Foreskin keratinocyte (primary cell): ENCODE measurements at places on chromosomes 2 and 18.

GRCh38 chr2:19362755-19363473, 4.5 kb upstream of the OSR1 start:
- peak; percentile 46 for DNase-seq

- no peak for DNase-seq
Observed at GRCh38 chr2:193294371-193294770, 1099.6 kb upstream of the TMEFF2 start.

GRCh38 chr2:196183172-196183473, 11.7 kb upstream of the STK17B start:
- DNase-seq = no peak

DNA sequence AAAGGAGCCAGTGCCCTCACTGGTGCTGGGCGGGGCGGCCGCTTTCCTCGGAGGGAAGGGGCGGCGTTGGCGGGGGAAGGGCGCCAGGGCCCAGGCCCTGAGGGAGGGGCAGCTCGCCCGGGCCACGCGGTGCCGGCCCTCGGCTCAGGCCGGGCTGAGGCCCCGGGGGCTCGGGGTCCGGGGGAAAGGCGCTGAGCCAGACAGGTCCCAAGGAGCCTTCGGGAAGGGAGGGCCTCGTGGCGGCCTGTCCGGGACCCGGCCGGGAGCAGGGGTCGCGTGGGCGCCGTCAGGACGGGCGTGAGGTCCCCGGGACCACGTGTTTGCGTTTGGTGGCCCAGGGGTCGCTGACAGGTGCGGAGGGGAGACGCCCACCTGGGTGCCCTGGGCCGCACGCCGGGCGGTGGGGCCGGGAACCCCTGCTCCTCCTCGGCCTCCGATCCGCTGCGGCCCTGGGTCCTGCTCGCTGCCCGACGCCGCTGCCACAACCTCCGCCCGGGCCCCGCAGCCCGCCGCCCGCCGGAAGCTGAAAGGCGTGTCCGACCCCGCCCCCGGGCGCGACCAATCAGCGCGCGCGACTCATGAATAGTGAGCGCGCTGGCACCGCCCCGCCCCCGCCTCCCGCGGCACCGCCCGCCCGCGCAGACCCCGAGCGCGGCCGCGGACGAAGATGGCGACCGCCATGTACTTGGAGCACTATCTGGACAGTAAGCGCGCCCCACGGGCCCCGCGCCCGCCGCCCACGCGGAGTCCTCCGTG, at the start of gene ING5:
Gene ING5, plus strand, starts transcription at position 641 of the 756 bp plus-strand sequence. Its CDS starts 27 bp downstream, at position 668.
- DNase-seq = peak; percentile 80

GRCh38 chr2:44548221-44549098, 186.7 kb downstream of the CAMKMT start:
- no peak for DNase-seq

GRCh38 chr2:142596334-142597088, 281.0 kb upstream of the KYNU start:
- DNase-seq = peak; percentile 51

DNA sequence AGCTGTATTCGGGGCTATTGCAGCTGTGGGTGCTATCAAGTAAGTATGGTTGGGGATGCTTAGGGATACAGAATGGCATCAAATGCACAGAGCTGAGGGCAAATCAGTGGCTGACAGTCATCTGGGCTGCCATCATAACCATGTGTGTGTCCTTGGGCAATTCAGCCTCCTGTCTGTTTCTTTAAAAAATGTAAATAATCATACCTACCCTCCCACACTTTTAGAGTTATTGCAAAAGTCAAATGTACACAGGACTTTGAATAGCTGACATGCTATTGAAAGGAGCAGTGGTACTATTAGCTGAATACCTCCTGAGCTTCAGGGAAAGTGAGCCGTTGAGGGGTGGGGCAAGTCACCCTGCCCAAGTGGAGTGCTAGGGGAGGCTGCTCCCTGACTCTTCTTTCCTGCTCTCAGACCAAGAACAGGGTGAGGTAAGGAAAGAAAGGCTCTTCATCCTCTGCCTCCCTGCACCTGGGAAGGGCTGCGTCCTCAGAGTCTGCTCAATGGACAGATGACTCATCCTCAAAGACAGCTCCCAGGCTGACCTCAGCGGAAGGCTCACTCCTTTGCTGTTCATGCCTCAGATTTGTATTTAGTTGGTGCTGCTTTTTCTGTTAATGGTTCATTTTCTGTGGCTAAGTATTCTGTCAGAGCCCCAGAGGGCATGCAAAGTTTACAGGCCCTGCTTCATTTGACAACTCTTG, 54.9 kb upstream of the BZW1 start:
- peak; percentile 95 for DNase-seq

- no peak for DNase-seq
Observed at GRCh38 chr2:112839407-112840067, 3.0 kb upstream of the IL1B start.

DNA sequence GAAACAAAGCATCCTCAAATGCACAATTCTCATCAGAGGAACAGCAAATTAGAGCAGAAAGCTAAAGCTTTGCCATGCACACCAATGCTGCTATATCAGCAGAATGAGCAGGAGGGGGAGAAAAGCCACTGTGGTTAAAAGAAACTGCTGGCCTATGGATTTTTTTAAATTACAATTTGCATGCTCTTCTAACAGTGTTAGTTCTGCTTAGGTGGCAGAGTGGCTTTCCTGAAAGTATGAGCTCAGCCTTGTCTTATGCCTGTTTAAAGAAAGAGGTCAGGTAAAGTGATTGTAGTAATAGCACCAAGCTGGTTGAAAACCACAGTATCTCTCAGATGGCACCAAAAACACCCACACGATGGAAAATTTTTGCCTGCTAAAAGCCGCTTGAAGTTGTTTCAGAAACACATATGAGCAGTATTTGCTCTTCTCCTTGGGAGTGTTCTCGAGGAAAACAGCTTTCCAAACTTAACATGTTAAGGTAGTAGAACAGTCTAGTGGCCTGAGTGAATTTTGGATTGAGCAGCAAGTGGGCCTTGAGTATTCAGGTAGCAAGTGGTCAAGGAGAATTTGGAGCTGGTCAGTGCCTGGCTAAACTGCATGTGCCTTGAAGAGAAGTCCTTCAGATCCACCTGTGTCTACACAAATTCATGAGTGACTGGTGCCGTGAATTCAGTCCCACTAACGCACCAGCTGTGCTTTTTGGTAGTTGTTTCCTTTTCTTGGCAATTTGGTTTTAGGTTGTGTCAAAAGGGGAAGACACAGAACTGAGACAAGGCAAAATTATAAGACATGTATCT, 19.6 kb upstream of the NDUFV2 start:
- no peak for DNase-seq

GRCh38 chr2:181036848-181037603, 56.6 kb downstream of the UBE2E3 start:
- peak; percentile 66 for DNase-seq

GRCh38 chr2:208254118-208254870, 577 bp downstream of the IDH1 start:
- DNase-seq = peak; percentile 50

- DNase-seq = peak; percentile 13
Observed at GRCh38 chr2:182866461-182867406, at the start of gene FRZB. FRZB (minus strand) TSS chr2:182866637; CDS start chr2:182866552, 85 bp downstream.

GRCh38 chr18:76875390-76876325, 53.3 kb downstream of the ZNF236 start:
- DNase-seq = no peak

- DNase-seq = no peak
Observed at GRCh38 chr2:238505119-238505891, 78.6 kb downstream of the ASB1 start.

- no peak for DNase-seq
Observed at GRCh38 chr2:8628866-8629209, 53.0 kb upstream of the ID2 start.

GRCh38 chr2:20660506-20661420, 6.2 kb upstream of the GDF7 start:
- DNase-seq = peak; percentile 76

- DNase-seq = no peak
Observed at GRCh38 chr2:165792104-165792454, 2.0 kb downstream of the GALNT3 start.

- peak; percentile 2 for DNase-seq
Observed at GRCh38 chr2:15748736-15749323, 157.2 kb downstream of the DDX1 start.

DNA sequence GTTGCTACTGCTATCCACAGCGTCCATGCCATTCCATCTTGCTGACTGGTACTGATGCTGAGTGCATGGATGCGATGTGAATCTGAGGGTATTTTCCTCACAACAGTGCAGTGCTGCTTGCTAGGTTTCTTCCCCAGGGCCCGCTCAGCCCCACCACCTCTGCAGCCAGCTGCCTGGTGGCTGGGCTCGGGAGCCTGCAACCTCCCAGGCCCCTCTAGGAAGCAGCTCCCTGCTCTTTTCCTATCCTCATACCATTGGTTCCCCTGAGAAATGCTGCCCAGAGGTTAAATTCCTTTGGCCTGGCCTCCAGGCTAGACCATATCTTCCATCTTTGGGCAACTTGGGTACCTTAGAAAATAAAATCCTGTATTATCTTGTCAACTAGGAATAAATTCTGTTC, 413.6 kb downstream of the TGIF1 start:
- no peak for DNase-seq

DNA sequence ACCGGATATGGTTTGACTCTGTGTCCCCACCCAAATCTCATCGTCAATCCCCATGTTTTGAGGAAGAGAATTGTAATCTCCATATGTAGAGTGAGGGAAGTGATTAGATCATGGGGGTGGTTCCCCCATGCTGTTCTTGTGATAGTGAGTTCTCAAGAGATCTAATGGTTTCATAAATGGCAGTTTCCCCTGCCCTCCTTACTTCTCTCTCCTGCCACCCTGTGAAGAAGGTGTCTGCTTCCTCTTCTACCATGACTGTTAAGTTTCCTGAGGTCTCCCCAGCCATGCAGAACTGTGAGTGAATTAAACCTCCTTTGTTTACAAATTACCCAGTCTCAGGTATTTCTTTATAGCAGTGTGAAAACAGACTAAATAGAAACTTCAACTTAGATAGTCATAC, 69.5 kb downstream of the SESTD1 start:
- DNase-seq = no peak

- no peak for DNase-seq
Observed at GRCh38 chr2:173940208-173941020, 24.8 kb downstream of the SP3 start.

DNA sequence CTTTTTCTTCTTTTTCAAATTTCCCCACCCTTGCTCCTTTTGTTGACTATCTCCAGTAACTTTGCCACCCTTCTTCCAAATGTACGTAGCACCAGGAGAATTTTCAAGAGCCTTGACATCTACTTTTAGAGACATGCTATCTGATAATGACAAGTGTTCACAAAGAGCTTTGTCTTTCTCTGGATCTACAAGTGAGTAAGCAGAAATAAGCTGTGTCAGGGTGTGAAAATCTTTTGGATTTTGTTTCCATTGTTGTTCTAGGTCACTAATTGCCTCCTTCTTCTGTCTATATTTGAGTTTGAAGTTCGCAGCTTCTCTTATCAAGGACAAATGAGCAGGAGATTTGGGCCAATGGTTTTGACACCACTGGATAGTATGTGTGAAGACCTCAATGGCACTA, 8.4 kb upstream of the C18orf32 start:
- no peak for DNase-seq

DNA sequence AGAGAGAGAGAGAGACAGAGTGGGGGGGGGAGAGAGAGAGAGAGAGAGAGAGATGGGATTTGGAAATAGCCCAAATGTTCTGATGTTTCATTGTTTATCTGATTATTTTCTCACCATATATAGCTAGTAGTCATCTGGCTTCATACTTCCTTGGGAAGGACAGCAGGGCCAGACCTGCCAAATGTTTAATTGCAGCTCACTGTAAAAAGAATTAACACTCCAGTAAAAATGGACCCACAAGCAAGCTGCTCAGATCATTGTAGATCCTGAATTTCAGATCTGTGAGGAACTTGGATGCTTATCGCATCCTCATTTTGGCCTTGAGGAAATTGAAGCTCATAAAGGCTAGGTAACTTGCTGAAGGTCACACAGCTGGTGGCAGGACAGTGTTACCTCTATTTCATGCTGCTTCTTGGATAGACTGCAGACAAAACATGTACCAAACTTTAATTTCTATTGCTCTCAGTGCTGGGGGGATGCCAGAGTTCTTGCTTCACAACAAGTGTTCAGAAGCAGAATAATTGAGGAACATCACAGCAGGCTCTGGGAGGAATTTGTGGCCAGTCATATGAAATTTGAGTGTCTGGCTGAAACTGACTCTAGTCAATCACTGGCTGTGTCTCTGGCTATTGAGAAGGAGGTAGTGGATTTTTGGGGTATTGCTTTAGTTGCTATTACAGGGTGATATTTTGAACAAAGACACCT, 223.5 kb downstream of the PIK3C3 start:
- no peak for DNase-seq

- no peak for DNase-seq
Observed at GRCh38 chr2:164562666-164563065, 58.6 kb downstream of the GRB14 start.

- DNase-seq = no peak
Observed at GRCh38 chr2:89829828-89830227, 1138.4 kb downstream of the RPIA start.

DNA sequence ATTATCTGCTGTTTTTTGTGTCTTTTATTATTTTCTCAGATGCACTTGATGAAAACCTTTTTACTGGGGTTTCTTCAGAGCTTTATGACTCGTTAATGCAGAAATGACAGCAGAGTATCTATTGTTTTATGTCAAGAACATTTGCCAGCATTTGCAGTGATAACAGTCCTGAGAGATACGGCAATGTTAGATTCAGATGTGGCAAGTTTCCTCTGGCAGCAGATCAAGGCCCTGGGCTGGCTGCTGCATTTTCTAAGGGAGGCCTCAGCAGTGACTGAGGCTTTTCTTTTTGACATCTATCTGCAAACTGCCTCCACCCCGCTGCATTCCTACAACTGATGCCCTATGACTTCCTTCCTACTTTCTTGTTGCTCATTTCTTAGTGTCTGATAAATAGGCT, 40.2 kb downstream of the EFEMP1 start:
- DNase-seq = no peak

DNA sequence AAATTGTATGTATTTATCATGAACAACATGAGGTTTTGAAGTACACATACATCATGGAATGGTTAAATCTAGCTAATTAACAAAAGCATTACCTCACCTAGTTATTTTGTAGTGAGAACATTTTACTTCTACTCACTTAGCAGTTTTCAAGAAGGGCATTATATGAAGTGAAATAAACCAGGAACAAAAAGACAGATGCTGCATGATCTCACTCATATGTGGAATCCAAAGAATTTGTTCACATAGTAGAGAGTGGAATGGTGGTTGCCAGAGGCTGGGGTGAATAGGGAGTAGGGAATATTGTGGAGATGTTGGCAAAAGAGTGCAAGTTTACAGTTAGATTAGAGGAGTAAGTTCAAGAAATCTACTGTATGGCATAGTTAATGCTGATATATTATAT, 292.0 kb downstream of the ASXL3 start:
- no peak for DNase-seq

GRCh38 chr2:72427022-72427861, 279.6 kb upstream of the CYP26B1 start:
- DNase-seq = no peak

- DNase-seq = no peak
Observed at GRCh38 chr2:34045101-34045655, 446.1 kb upstream of the FAM98A start.

- no peak for DNase-seq
Observed at GRCh38 chr2:229635371-229635680, 79.0 kb downstream of the DNER start.
